Dermis microvascular lymphatic vessel endothelial cell (primary cell): ENCODE measurements at places on chromosomes 7 and 10.

GRCh38 chr7:108046952-108047506 is 44.1 kb upstream of the LAMB1 start:
- no peak for DNase-seq

DNA sequence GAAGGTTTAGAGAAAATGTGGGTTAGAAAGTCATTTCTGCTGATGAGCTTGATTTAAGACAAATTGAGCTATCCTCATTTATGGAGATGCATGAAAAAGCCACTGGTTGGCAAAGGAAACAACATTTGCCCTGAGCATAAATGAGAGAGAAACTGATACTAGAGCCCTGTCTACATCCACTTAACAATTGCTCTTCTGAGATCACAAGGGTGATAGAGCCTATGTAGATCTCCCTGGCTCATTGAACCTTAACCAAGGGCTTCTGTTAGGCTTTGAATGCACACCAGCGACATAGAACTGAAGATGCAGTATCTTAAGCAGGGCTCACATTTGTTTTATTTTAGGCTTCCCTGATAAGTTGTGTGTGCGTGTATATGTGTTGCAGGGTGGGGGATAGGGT is 35.0 kb downstream of the GPR141 start:
- no peak for DNase-seq

DNA sequence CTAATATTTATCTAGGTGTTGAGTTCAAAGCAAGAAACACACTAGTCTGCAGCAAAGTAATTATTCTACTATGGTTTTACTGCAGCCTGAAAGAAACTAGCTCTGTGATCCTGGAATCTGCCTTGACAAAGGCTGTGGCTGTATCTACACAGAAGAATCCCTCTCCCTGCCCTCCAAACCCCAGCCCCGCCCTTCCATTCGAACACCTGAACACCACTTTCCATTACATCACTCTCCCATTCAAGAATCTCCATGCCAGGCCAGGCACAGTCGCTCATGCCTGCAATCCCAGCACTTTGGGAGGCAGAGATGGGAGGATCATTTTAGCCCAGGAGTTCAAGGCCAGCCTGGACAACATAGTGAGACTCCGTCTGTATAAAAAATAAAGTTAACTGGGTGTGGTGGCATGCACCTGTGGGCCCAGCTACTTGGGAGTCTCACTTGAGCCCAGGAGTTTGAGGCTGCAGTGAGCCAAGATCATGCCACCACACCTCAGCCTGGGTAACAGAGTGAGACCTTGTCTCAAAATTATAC is 23.3 kb downstream of the LRRC20 start:
- no peak for DNase-seq

DNA sequence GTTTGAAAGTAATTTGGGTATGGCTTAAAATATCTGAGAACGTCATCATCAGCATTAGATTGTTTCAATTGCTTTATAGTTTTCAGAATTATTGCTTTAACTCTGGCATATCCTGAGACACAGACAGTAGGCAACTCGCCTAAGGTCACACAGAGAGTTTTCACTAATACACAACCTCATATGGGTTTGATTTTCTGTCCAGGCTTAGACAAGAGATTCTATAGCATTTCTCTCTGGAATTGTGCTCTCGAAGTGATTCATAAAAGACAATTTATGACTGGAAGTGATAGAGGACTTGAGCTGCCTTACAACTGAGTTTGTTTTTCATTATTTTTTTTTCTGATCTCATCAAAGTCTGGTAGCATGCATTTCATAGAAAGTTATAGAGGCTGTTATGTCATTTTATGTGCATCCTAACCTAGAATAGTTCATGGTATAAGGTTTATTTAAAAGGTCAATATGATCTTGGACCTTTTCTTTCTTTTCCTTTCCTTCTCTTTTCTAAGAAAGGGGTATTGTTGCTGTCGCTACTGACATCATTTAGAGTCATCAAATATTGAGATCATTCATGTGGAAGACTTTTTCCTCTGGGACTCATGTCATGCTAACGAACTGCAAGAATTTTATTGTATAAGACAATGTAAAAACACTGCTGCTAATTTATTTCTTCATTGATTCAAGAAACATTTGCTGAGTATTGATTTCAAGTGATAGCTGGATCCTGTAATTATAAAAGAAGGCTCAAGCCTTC is 278.2 kb downstream of the PLXDC2 start:
- DNase-seq = no peak

DNA sequence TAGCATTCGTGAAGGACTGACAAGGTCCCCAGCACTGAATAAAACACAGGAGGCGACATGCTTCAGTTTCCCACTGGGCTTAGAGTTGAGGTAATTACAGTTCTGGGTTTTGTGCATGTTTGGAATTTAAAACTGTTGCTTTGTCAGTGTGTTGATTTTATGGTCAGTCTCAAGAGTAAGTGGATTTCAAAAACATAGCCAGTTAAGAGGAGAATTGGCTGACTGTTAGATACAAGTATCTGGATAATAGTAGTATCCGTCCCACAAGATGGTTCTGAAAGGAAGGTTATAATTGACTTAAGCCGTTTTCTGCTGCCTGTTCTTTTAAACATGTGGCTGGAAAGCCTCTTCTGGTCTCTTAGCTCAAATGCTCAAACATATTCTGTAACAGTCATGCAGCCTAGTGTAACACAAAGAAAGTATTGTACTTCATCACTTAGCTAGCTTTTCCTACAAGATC is 170.9 kb downstream of the POLR1F start:
- no peak for DNase-seq

- DNase-seq = no peak
Measured at GRCh38 chr10:100122780-100123179, 41.1 kb upstream of the CPN1 start.

GRCh38 chr7:30846378-30846777 is 65.3 kb upstream of the AQP1 start:
- no peak for DNase-seq

- DNase-seq = no peak
Measured at GRCh38 chr10:130254662-130255061, 118.5 kb downstream of the GLRX3 start.

DNA sequence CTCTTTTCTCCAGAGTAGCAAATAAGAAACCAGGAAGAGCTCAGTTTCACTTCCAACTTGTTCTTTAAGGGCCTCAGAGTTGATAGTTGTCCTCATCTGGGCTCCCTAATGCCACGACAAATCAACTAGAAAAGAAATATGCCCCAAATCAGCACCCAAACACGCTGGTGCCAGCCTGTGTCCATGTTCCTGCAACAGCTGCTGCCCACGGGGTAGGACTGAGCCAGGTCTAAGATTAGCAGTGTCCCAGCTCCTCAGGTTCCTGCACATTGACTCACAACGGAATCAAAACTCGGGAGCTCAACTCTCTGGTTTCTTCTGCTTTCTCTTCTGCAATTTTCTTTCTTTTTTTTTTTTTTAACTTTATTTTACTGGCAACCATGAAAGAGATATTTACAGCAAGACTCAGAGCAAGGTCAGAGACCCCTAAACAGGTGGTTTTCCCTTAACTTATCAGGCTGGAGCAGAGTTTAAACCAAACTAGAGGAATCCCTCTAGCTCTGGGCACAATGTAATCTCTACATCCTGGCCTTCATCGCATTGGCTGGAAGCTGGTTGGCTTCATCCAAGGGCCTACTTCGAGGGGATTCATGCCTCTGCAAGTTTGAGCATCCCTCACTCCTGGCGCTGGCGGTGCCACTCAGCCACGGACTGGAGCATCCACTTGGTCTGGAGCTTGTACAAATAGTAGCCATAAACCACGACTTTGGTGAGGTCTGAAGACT is 126.1 kb downstream of the PFKFB3 start:
- no peak for DNase-seq

GRCh38 chr10:43665054-43665453 is 16.4 kb upstream of the ZNF32 start:
- no peak for DNase-seq

DNA sequence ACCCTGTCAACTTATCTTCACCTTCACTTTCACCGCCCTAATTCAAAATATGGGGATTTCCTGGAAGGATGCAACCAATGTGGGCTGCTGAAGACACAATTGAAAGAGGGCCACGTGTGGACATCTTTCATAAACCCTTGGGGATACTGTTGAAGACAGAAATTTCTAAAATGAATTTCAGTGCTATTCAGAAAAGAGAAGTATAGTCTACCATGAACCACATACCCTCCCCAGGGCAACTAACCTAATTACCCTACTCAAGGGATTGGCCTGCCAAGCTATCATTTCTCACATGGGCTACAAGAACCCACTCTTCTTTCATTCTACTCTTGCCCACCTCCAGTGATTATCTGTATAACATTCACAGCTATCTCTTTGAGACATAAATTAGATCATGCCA is 226.0 kb downstream of the PHTF2 start:
- DNase-seq = no peak

DNA sequence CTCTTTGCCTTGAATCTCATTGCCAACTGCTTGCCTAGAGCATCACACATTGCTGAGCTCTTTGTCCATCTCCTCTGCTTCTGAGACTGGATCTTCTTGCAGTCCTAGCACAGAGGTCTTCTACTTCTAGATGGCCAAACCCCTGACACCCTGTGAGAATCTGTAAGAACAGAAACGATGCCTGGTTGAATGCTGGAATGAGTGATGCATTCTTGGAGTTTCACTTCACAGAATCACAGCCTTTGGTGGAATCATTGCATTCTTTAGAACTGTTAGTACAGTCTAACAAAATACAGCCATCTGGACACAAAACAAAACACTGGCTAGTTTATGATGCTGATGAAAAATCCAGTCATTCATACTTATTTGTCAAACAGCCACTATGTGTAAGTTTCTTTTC is 141.7 kb upstream of the ITGB1 start:
- no peak for DNase-seq

- DNase-seq = no peak
Measured at GRCh38 chr7:104509874-104510273, 181.5 kb downstream of the LHFPL3 start.

- DNase-seq = peak; percentile 78
Measured at GRCh38 chr10:21519941-21520436, 5.5 kb downstream of the SKIDA1 start.

- peak; percentile 38 for DNase-seq
Measured at GRCh38 chr7:111138193-111138569, 47.3 kb downstream of the LRRN3 start.

DNA sequence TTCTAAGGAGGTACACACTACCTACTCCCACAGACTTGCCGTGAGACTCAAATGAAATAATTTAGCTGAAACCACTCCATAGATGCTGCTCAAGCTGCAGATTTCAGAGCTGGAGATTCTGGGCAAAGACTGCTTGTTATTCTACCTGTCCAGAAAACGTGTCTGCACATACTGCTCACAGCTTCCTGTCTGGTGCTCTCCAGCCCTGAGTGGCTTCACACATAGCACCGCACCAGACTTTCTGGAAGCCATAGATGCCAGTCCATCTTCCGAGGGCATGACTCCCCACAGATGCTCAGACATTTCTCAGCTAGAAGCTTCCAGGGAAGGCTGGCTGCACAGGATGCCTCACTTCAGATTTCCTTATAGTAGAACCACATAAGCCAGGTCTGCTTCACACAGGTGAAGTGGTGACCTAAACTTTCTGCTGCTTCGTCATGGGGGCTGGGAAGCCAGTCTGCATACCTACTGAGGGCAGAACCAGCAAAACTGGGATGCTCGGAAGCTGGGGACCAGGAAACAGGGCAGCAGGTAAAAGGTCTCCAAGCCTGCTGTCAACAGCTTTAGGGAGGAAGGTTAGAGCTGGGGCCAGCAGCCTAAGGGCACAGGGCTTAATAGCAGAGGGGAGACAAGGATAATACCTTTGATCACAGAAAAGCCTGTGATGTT is 18.2 kb downstream of the CCDC6 start:
- DNase-seq = no peak

GRCh38 chr7:89593125-89593524 is 561.1 kb upstream of the STEAP1 start:
- no peak for DNase-seq

DNA sequence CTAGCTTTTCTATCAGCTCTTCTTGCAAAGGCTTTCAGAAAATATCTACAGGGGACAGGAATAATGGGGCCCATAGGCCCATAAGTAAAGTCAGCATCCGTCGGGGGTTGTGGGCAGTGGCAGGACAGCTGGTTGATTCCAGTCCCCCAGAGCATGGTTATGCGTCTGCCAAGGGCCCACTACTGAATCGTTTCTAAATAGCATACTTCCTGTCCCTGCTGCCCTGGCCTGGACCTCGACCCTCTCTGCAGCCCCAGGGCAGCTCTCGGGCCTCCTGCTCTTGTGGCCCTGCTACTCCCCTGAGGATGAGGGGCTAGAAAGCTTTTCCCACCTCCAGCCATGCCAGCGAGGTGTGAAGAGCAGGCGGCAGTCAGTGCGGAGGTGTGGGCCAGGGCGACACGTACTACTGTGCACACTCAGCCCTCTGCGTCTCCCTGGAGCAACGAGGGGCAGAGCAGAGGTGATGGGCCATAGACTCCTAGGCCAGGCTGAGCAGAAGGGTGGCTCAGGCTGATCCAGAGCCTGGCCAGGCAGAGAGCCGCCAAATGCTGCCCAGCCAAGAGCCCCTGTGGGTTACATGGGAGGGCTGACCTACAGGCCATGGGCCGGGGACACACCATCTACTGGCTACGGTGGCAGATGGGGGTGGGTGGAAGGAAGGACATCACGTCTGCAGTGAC is 4.7 kb upstream of the OPN4 start:
- DNase-seq = no peak

GRCh38 chr10:70321897-70322890 is 38.4 kb upstream of the NPFFR1 start:
- DNase-seq = no peak

- no peak for DNase-seq
Measured at GRCh38 chr10:42875798-42876341, 93.3 kb downstream of the BMS1 start.

- DNase-seq = no peak
Measured at GRCh38 chr7:44286618-44287487, 38.5 kb downstream of the CAMK2B start.

- DNase-seq = peak; percentile 41
Measured at GRCh38 chr7:140304191-140304799, 94.0 kb downstream of the SLC37A3 start.

DNA sequence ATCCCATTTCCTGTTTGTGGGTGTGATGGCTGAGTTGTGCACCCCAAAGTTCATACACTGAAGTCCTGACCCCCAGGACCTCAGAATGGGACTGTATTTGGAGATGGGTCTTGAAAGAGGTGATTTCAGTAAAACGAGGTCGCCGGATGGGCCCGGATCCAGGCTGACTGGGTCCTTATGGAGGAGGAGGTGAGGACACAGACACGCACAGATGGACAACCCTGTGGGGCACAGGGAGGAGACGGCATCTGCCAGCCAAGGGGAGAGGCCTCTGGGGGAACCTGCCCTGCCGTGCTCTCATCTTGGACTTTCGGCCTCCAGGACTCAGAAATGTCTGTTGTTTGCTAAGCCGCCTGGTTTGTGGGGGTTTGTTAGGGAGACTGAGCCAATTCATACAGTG is 61.1 kb downstream of the PTPRN2 start:
- DNase-seq = no peak
